ENCODE measurements at places on chromosomes 2 and 18. TPM values are rescaled to one million over a fixed set of nuclear protein-coding genes. Genes with fewer than 3 reads are reported as not detected.
A peak's percentile ranks its signal among the peaks of the same experiment; 100 is the strongest.

Gene RTP5
- polyA plus RNA-seq = not detected

Gene FABP1
- 0.24 TPM for polyA plus RNA-seq

Gene B4GALT6
- polyA plus RNA-seq = 5.0 TPM

Gene SP9
- polyA plus RNA-seq = not detected

Gene EMILIN1
- polyA plus RNA-seq = 12.2 TPM

Gene PLGLB1
- polyA plus RNA-seq = 4.6 TPM

Gene CAPN13
- not detected for polyA plus RNA-seq

Gene RSAD2
- polyA plus RNA-seq = 0.65 TPM

Gene C2orf80
- polyA plus RNA-seq = not detected

Gene OSR1
- 23.2 TPM for polyA plus RNA-seq

Gene CDH19
- not detected for polyA plus RNA-seq

Gene ZNF892
- polyA plus RNA-seq = 4.7 TPM

Gene IL1RN
- polyA plus RNA-seq = not detected

Gene GAREM1
- 17.3 TPM for polyA plus RNA-seq

Gene ANKAR
- polyA plus RNA-seq = 5.4 TPM

Gene ERCC3
- 50.0 TPM for polyA plus RNA-seq

GRCh38 chr18:3594760-3595368 lies 144.9 kb downstream of the TGIF1 start:
- DNase-seq = no peak

- no peak for DNase-seq
Measured at GRCh38 chr2:220999356-220999755, 572.7 kb downstream of the EPHA4 start.

DNA sequence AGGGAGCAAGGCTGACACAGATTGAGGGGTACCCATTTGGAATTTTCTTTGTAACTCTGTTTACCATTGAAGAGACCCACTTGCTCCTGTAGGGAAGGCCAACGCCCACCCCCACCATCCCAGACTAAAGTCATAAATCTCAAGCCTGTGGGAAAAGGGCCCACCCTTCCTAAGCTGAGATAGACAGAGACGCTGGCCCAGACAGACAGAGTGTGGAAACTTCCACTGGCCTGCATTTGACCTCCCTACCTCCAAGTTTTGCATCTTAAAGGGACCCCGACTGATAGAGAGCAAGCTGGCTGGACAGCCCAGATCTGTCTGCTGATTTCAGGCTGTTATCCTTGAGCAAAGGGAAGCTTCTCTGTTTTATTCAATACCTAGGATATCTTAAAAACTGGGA lies 48.2 kb upstream of the SLC14A2 start:
- DNase-seq = peak; percentile 59

DNA sequence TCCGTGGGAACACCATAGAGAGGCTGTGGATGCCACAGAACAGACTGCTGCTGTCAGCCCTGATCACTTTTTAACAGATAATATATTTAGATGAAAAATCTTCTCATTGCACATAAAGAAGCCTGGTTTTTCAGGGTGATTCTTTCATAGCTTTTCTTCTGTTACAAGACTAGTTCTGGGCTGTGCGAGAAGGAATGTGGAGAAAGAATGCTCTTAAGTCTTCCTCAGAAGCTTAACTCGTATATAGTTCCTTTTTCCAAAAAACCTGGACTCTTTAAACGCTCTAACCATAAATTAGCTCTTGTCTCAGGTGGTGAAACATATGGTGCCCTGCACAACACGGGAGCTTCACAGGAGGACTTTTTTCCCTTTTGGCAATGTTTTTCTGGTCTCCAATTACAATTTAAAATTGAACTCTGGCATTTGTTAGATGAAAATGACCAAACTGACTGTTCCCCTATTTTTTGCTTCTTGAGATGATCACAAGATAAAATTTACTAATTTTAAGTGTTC lies 125.9 kb upstream of the SMAD7 start:
- DNase-seq = no peak

GRCh38 chr2:181430406-181431118 lies 26.6 kb upstream of the ITGA4 start:
- no peak for DNase-seq

GRCh38 chr2:196380098-196380497 lies 208.7 kb upstream of the STK17B start:
- DNase-seq = no peak

GRCh38 chr2:2664989-2665833 lies 334.1 kb upstream of the MYT1L start:
- no peak for DNase-seq

- DNase-seq = no peak
Measured at GRCh38 chr18:71878226-71878625, 665.9 kb downstream of the CBLN2 start.

DNA sequence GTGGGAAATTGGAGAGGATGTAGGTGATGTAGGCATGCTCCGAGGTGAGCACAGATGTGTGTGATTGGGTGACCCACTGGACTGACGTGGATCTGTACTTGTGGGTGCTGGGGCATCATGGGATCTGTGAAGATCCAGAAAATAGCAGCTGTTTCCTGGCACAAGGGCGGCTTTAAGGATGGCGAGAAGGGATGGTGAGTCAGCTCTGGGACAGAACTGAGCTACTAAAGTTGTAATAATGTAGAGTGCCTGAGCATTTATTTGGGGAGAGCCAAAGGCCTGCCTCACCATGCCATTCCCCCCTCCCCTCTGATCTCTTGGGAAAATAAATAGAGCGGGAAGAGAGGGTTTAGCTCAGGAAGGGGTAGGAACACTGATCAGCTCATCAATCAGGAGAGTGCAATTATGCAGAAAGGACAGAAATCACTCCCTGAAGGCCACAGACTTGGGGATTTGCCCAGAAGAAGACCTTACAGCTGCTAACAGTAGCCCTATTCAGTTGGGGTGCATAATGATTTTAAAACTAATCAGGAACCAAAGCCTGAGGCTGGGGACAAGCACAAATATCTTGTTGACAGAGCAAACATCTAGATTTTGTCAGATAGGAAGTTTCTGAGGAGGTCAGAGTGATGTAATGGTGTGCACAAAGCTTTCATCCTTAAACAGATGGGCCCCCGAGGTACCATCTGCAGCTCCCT lies 30.3 kb downstream of the TANC1 start:
- DNase-seq = peak; percentile 66

GRCh38 chr2:134582547-134582899 lies 136.3 kb downstream of the TMEM163 start:
- no peak for DNase-seq

GRCh38 chr2:186535861-186536260 lies 49.8 kb downstream of the ZC3H15 start:
- DNase-seq = no peak

DNA sequence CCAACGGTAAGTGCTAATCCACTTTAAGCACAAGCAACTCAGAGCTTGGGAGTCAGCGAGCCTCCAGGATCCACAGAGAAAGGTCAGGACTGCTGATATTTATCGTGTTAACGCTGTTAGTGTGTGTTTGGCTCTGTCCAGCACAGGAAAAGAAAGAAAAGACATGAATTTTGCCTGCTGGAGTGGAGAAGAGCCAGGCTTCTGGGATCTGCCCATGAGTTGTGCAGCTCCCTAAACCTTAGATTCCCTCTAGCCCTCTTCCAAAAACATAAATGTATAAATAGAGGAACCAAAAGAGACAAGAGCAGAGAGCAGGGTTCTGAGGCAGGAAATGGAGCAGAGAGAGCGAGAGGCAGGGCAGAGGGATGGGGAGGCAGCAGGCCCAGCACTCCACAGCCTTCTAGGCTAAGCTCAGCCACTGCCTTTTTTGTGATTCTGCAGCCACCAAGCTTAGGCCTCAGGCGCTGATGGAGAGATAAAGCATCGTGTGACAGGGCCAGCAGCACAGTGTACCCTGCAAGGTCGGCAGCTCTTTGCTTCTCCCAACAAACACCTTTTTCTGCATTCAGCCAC lies 14.5 kb upstream of the MAT2A start:
- DNase-seq = peak; percentile 57

DNA sequence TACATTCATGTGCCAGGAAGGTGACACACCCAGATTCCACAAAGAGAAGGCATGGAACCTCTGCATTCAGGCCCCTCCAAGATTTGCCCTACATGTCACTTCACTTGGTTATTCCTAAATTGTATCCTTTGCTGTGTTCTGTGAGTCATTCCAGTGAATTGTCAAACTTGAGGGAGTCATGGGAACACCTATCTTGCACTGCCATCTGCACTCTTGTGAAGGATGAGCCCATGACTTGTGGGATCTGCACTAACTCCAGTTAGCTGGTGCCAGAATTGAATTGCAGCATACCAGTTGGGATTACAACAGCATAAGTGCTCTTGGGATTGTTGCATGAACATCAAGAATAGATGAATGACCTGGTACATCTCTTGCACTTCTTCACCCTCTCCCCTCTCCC lies 1288.0 kb upstream of the ZEB2 start:
- no peak for DNase-seq

DNA sequence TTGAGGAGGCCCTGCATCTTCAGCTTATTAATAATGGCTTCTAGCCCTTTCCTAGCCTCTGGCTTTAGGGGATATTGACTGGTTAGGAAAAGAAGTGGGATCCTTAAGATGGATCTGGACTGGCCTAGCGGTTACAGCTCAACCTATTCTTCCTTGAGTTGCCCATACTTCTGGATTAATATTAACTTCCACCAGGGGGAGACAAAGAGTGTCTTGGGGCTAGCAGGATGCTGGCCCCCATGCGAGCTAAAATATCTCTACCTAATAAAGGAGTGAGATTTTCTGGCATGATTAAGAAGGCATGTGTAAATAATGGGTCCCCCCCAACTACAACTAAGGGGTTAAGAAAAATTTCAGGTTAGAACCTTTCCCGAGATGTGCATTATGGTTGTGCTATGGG lies 23.2 kb upstream of the PLA2R1 start:
- no peak for DNase-seq

DNA sequence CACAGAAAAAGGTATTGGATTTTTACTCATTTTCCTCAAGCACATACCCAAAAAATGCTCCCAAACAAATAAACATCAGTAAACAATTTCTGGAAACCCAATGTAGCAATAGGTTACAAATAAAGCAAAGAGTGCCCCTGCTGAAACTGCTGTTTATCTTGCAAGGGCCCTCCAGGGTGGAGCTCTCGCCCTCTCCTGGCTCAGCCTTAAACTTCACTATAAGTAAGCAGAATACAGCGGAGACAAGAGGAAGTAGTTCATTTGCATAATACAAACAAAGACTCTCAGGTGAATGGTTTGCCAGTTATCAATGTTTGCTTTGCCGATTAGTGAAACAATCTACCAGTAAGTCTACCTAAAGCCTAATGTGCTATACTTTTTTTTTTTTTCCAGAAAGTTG lies 437.6 kb downstream of the DLGAP1 start:
- peak; percentile 49 for DNase-seq

DNA sequence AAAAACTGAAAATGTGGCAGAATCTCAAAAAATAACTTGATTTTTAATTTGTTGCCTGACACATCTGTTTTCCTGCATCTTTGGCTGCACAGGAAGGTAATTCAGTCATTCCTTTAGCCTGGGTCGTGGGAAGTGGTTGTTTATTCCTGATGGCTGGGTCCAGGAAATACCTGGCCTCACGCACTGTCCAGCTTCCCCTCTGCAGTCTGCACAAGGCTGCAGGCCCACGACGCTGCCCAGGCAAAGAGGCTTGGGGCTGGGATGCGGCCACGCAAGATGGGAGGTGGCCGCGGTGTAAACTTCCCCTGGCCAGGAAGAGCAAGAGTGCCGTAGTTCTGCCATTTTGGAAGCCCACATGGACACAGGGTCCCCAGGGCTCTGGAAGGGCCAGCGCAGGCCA lies 28.2 kb downstream of the TSHZ1 start:
- no peak for DNase-seq

DNA sequence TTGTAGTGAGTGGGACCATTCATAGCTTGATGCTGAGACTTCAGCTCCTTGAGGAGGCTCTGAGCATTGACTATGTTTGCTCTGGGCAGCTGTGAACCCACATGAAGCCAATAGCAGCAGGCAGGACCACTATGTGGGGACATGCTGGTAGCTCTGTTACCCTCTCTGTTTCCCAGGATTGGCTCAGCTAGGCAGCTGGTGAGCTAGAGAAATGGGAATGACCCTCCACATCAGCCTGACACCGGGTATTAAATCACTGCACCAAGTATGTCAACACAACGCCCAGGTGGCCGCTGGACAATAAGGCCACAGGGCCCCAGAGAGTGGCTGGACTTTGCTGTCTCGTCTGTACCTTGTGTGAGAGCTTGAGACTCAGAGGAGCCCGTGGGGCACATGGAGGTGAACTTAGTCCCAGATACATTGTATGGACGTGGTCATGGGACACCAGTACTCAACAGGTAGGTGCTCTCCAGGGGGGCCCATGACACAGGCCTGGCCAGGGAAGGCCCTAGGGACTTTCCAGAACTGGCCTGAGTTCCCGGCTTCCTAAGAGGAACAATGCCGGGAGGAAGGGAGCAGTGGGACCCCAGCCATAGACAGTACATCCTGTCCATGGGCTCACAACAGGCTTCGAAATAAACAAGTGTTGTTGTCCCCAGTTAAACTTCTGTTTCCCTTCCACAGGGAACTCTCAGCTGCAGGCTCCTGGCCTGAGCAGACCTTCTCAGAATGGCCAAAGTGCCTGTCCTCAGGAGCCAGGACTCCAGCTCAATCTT lies 35.2 kb downstream of the HS1BP3 start:
- no peak for DNase-seq

DNA sequence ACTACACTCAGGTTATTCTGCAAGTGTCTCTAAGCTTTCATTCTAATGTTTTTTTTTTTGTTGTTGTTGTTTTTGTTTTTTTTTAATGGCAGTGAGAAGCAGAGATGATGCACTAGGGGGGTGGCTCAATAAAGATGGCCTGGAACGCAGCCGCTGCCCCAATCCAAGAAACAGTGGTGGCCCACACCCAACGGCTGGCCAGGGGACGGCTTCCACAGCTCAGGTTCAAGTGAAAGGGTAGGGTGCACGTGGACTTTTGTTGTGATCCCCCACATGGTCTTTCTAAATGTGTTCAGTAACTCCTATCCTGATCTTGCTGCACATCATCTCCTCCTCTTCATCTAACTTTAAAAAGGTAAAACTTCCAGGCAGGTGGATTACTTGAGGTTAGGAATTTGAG lies 190.1 kb downstream of the NDUFA10 start:
- no peak for DNase-seq

DNA sequence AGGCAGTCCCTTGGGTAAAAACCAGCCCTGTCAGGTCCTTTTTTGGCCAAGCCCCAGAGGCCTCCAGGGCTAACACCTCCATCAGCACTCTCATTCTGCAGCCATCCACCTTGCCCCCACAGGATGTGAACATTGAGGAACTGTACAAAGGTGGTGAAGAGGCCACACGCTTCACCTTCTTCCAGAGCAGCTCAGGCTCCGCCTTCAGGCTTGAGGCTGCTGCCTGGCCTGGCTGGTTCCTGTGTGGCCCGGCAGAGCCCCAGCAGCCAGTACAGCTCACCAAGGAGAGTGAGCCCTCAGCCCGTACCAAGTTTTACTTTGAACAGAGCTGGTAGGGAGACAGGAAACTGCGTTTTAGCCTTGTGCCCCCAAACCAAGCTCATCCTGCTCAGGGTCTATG lies 7.3 kb downstream of the IL1F10 start:
- DNase-seq = no peak

- no peak for DNase-seq
Measured at GRCh38 chr2:178449700-178450523, 1.1 kb downstream of the PRKRA start.

All from cardiac muscle cell (in vitro differentiated cells and primary cell).